Mesothelial cell of epicardium (in vitro differentiated cells): ENCODE measurements at places on chromosomes 7 and 10.

DNA sequence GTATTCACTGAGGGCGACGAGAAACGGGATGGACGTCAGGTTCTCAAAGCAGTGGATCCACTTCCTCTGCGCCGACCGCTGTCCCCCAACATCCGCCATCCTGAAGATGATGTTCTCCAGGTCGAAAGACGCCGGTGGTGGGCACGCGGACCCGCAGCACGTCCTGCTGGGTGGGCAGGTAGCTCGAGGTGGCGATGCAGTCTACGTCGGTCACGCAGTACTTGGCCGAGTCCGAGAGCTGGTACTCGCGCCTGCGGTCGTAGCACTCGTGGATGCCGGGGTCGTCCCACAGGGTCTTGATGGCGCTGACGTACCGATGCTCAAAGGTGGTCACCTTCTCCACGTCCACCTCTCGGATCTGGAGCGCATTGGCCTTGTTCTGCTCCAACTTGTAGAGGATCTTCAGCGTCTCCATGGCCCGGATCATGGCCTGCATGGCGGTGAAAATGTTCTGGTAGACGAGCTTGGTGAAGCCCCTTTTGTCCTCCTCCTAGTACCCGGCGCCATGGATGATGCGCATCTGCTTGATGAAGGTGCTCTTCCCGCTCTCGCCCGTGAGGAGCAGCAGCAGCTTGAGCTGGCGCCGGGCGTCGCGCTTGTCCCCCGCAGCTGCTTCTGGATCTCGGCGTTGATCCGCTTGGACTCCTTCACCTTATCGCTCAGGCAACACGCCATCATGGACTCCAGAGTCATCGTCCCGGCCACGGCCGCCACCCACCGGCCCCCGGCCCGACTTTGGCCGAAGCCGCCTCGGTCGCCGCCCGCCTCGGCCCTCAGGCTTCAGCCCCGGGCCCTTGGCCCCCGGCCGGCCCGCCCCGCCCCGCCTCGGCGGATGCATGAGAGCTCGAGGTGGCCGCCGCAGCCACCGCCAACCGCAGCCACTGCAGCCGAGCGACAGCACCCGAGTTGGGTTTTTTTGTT, 122.9 kb upstream of the KCTD7 start:
- no peak for DNase-seq

- DNase-seq = no peak
Measured at GRCh38 chr7:155861480-155861868, 49.2 kb upstream of the SHH start.

DNA sequence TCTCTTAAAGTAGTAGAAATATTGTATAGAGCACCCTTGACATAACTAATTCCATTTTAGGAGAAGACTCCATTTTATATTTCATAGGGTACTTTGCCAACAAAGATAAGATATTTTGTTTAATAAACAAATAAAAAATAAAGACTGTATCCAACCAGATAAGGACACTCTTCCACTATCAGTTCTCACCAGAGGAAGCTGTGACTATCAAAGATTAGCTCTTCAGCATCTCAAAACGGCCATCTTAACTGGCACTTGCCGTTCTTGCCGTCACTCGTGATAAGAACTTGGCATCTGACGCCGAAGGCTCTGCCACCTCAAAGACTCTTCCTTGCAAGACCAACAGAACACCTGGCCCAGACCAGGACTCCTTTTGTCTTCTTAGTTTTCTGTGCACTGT, 26.3 kb upstream of the AKR1B1 start:
- no peak for DNase-seq

GRCh38 chr7:86647385-86648094, 3.8 kb downstream of the GRM3 start:
- no peak for DNase-seq

DNA sequence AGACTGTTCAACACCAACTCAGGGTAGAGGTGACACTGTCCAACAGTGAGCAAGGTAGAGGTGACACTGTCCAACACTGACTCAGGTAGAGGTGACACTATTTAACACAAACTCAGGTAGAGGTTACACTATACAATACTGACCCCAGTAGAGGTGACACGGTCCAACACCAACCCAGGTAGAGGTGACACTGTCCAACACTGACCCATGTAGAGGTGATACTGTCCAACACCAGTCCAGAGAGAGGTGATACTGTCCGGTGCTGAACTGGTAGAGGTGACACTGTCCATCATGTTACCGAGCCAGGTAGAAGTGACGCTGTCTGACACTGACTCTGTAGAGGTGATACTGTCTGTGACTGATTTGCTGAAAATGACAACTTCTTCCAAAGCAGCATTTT, 102.4 kb downstream of the GATA3 start:
- DNase-seq = no peak

DNA sequence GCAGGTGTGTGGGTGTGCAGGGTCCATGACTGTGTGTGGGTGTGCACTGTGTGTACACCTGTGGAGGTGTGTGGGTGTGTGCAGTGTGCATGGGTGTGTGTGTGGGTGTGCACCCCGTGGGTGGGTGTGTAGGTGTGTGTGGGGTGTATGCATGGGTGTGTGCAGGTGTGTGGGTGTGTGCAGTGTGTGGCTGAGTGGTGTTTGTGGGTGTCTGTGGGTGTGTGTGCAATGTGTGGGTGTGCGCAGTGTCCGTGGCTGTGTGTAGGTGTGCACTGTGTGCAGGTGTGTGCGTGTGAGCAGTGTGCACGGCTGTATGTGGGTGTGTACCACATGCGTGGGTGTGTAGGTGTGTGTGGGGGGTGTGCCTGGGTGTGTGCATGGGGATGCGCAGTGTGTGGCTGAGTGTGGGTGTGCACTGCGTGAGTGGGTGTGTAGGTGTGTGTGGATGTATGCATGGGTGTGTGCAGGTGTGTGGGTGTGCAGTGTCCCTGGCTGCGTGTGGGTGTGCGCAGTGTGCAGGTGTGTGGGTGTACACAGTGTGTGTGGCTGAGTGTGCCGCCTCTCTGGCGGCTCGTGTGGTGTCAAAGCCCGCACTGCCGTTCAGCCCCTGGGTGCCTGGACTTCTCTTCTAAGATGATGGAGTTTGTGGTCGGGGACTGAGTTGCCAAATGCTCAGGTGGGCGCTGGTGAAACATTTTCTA, 208.3 kb downstream of the DNAJB6 start:
- no peak for DNase-seq

DNA sequence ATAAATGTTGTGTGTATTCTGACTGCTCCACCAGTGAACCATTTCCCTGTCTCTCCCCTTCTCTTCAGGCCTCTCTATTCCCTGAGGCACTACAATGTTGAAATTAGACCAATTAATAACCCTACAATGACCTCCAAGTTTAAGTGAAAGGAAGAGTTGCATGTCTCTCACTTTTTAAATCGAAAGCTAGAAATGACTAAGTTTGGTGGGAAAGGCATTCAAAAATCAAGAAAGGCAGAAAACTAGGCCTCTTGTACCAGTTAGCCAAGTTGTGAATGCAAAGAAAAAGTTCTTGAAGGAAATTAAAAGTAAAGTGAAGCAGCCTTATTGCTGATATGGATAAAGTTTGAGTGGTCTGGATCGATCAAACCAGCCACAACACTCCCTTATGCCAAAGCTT, 198.3 kb upstream of the YAE1 start:
- no peak for DNase-seq

DNA sequence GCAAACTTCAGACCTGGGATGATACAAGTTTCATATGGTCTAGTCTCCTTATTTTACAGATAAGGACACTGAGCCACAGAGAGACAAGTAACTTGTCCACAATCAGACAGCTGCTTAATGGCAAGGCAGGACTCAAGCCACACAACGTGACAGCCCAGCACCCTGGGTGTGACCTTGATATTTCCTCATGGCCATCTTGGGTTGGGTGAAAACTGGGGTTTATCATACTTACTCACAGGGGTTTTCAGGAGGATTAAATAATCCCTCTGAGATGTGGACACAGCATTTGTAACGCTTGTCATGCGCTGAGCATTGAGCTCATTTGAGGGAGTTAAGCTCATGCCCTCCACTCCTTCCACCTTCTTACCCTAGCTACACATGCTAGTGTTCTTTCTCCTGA, 58.0 kb downstream of the ABLIM1 start:
- DNase-seq = no peak

- DNase-seq = no peak
Measured at GRCh38 chr7:154256150-154256549, 204.0 kb downstream of the DPP6 start.

DNA sequence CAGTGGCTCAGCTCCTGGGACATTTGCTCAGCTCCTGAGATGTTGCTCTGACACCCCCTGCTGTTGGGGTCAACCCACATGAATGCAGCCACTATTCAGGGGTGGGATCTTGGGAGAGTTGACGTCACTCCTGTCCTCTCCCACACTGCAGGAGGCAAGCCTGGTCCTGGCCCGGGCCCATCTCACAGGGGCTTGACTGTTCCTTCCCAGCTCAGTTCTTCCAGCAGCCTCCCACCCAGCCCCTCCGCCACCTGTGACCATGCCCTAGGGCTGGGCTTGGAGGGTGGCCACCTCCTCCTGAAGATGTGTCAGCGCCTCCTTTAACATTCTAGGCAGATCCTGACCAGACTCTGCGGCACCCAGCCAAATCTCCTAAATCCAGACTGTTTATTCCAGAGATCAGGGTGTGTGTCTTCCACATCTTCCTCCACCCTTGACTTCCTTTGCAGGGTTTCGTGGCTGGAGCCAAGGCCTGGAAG, 19.1 kb upstream of the OPALIN start:
- no peak for DNase-seq
